Glutamatergic neuron (in vitro differentiated cells): ENCODE measurements at places on chromosomes 16 and 17.

- DNase-seq: no peak
Measured at GRCh38 chr17:44956998-44957981, 9.7 kb upstream of the KIF18B start.

- peak; percentile 26 for DNase-seq
Measured at GRCh38 chr16:89132194-89133005, 38.7 kb downstream of the ACSF3 start.

- no peak for DNase-seq
Measured at GRCh38 chr17:63772801-63773271, 561 bp downstream of the CCDC47 start.

DNA sequence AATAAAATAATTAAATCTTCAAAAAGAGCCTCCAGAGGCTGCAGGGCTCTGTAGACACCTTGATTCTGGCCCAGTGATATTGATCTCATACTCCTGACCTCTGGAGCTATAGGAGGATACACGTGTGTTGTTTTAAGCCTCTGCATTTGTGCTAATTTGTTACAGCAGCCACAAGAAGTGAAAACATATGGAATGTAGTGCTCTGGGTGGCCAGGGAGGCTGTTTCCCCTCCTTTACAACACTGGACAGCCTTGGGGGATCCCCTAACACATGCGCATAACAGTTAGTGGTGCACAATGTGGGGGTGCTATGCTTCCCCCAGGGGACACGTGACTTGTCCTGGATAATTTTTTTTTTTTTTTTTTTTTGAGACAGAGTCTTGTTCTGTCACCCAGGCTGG lies 4.7 kb upstream of the ZNF500 start:
- DNase-seq: no peak

GRCh38 chr16:82626791-82627261 lies at the start of gene CDH13:
CDH13 (plus strand) TSS chr16:82626969.
- DNase-seq: peak; percentile 43
